ENCODE measurements at places on chromosomes 16 and 17.

GRCh38 chr17:56939869-56940484 is 20.9 kb downstream of the COIL start:
- H3K36me3 ChIP-seq, result peaks cover 70% of the 10 kb centered on the region
- H3K4me1 ChIP-seq, result no peaks in the 10 kb centered on the region
- DNase-seq, result peak; percentile 67
- H3K4me3 ChIP-seq, result no peak overlapping the region
- no peak overlapping the region for H3K27ac ChIP-seq
- no peaks in the 10 kb centered on the region for H3K27me3 ChIP-seq

- no peaks in the 10 kb centered on the region for H3K27me3 ChIP-seq
- no peak for DNase-seq
- H3K4me1 ChIP-seq, result no peaks in the 10 kb centered on the region
- H3K4me3 ChIP-seq, result no peak overlapping the region
- H3K27ac ChIP-seq, result no peak overlapping the region
Measured at GRCh38 chr17:76394166-76394565, 9.8 kb downstream of the SPHK1 start.

DNA sequence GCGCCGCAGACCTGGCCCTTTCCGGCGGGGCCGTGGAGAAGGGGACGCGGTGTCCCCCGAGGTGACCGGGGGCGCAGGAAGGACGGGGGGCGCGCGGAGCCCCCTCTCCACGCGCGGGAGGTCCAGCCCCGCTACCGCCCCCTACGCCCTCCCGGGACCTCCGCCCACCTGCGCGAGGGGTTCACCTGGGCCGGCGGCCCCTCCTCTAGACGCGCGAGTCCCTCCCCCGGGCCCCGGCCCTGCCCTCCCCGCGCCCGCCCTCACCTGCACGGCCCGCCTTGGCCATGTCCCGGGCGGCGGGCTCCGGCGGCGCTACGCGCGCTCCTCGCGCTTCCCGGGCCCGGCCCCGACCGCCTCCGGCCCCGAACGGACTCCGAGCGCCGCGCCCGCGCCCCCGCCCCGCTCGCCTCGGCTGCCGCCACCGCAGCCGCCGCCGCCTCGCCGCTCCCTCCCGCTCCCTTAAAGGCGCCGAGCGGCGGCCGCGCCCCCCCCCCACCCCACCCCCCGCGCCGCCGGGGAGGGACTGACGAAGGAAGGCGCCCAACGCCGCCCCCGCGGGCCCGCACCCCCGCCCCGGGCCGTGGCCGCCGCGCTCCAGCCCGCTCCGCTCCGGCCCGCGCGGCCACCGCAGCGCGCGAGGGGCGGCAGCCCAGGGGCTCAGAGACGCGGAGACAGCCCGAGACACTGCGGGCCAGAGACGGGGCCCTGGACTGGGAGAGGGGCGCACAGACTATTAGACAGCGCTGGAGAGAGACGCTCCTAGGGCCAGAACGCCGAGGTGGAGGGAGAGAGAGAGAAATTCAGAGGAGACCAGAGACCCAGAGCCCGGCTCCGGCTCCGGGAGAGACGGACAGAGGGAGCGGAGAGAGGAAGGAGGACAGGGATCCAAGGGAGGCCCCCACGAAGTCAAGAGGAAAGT is at the start of gene PITPNM3:
Gene PITPNM3 (minus strand): TSS at position 435 of the 919 bp plus-strand sequence. CDS start 149 bp downstream, at position 286.
- H3K27me3 ChIP-seq, result peaks cover 69% of the 10 kb centered on the region
- no peaks in the 10 kb centered on the region for H3K4me1 ChIP-seq
- H3K27ac ChIP-seq, result no peak within 1 kb of the TSS
- peak; percentile 80 for DNase-seq
- no peaks in the 10 kb centered on the region for H3K36me3 ChIP-seq
- peak within 1 kb of the TSS; percentile 70 for H3K4me3 ChIP-seq

DNA sequence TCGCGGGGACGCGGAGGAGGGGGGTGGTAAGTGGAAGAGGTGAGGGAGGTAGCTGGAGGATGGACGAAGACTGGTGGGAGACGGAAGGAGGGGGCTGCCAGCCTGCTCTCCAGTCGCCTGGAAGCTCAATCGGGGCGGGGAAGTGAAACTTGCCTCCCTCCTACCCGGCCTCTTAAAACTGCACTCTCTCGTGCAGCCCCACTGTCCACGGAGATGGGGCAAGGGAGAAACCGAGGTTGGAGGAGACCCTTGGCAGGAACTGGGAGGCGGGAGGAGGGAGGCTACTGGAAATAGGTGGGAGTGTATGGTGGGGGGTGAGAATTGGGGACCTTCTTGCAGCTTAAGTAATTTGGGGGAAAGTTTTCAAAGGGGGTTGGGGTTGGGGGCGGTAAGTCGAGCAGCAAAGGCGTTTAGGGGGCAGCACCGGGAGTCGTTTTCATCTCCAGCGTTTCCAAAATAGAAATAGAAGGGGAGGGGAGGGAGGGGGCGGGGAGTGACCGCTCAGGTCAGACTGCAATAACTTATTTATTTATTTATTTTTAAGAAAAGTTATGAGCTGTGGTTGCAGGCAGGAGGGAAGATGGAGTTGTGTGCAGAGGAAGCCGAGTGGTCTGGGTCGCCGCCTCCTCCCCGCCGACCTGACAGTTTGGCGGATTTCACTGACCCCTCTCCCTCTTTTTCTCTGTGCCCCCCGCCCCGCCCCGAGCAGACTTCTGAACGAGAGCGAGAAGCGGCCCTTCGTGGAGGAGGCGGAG is 1.4 kb downstream of the SOX9 start:
- H3K27ac ChIP-seq, result no peak overlapping the region
- no peaks in the 10 kb centered on the region for H3K36me3 ChIP-seq
- no peak for DNase-seq
- peaks cover 5% of the 10 kb centered on the region for H3K4me1 ChIP-seq
- H3K4me3 ChIP-seq, result peak overlapping the region; percentile 79
- H3K27me3 ChIP-seq, result peaks cover 76% of the 10 kb centered on the region

- peaks cover 49% of the 10 kb centered on the region for H3K36me3 ChIP-seq
- no peak overlapping the region for H3K4me3 ChIP-seq
- no peak for DNase-seq
- H3K4me1 ChIP-seq, result peaks cover 3% of the 10 kb centered on the region
- H3K27me3 ChIP-seq, result no peaks in the 10 kb centered on the region
- no peak overlapping the region for H3K27ac ChIP-seq
Measured at GRCh38 chr17:2207815-2208515, 95.6 kb downstream of the SMG6 start.

DNA sequence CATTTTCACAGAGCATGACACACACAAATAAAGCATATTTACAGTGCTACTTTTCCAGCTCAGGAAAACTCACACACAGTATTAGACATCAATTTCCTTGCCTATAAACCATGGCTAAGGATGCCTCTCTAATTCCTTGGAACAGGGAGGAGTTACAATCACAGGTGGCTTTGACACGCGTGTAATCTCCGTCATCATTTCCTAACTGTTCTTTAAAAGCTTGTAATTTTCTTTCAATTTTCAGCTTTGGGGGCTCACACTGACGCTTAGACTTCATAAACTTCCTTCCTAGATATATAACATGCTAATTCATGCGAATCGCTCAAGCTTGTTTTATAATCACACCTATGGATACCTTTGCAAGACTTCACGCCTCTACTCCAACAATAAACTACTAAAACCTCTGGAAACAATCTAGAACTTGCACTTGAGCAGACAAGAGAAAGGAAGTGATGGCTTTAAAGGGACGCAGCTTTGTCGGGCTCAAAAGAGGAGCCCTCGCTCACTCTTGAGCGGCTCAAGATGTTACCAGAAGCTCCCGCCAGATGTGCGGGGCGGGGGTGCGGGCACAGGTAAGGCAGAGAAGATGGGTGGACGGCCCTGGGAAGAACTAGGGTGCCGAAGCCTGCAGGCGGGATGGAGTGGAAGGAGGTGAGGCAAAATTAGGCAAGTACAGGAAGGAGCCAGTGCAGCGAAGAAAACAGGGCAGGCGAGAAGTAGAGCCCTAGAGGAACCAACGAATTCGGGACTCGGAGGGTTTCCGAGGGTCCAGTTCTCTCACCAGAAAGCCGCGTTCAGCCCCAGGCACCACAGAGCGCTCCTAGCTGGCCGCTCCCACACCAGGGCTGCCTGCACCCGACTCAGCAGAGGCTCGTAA is 631 bp downstream of the RETREG3 start:
- DNase-seq, result no peak
- H3K4me3 ChIP-seq, result peak overlapping the region; percentile 90
- peaks cover 22% of the 10 kb centered on the region for H3K36me3 ChIP-seq
- H3K4me1 ChIP-seq, result no peaks in the 10 kb centered on the region
- no peaks in the 10 kb centered on the region for H3K27me3 ChIP-seq

GRCh38 chr17:1661045-1661444 is 11.4 kb upstream of the RILP start:
- no peak for DNase-seq
- H3K4me3 ChIP-seq, result no peak overlapping the region
- H3K27me3 ChIP-seq, result no peaks in the 10 kb centered on the region
- peaks cover 90% of the 10 kb centered on the region for H3K36me3 ChIP-seq
- H3K4me1 ChIP-seq, result no peaks in the 10 kb centered on the region
- H3K27ac ChIP-seq, result no peak overlapping the region

Data from endodermal cell (in vitro differentiated cells).